ENCODE measurements at places on chromosomes 16 and 17.

- peak; percentile 79 for DNase-seq
Observed at GRCh38 chr17:39114723-39115122, 36.7 kb downstream of the PLXDC1 start.

GRCh38 chr17:15660077-15660476 lies 24.0 kb downstream of the TRIM16 start:
- no peak for DNase-seq

- peak; percentile 81 for DNase-seq
Observed at GRCh38 chr17:39404542-39405378, 3.3 kb upstream of the FBXL20 start.

DNA sequence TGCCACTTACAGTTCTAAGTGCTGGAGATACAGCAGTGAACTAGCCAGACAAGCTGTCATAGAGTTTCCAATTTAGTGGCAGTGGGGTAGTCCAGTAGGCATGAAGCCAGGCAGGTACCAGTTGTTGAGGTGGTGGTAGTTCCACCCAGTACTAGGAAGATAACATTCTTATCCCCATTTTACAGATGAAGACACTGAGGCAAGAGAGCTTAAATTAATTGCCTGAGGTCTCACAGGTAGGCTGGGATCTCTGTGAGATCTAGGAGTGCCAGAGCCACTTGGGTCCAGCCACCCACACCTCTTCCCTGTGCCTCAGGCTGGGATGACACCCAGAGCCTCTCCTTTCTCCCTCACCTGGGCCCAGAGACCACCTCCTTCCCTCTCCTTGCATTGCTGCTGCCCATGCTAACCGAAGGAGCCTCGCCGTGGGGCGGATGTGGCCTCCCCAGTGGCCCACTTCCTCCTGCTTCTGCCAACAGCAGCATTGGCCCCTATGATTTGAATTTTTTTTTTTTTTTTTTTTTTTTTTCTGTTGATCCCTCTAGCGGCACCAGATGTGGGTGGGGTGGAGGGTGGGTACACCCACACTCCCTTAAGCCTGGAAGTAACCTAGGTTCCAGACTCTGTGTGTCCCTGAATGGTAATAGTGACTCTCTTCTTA lies 114.0 kb downstream of the PRKCB start:
- no peak for DNase-seq

GRCh38 chr17:66549731-66550207 lies 247.4 kb downstream of the PRKCA start:
- DNase-seq: peak; percentile 66

- DNase-seq: no peak
Observed at GRCh38 chr17:50918071-50918932, 52.1 kb upstream of the TOB1 start.

- peak; percentile 23 for DNase-seq
Observed at GRCh38 chr17:66834919-66835454, at the start of gene CACNG5. Gene CACNG5, plus strand, starts transcription at chr17:66835117. Its CDS starts 42,216 bp downstream, at chr17:66877333.

- DNase-seq: no peak
Observed at GRCh38 chr16:30900588-30900987, 4.2 kb downstream of the CTF1 start.

- no peak for DNase-seq
Observed at GRCh38 chr17:10001306-10001873, 96.3 kb upstream of the RCVRN start.

DNA sequence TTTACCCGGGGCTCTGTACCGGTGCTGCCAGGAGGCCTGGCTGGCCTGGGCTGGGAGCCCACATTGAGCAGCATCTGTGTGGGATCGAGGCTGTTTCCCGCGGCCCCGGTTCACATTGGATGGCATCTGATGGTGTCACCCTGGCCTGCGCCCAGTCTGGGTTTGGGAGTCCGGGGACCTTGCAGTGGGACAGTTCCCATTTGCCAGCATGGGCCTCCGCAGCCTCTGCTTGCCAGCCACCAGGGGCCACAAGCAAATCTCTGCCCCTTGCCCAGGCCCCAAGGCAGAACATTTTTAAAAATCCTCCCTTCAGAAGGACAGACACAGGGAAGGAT lies 64.5 kb downstream of the BANP start:
- DNase-seq: no peak

DNA sequence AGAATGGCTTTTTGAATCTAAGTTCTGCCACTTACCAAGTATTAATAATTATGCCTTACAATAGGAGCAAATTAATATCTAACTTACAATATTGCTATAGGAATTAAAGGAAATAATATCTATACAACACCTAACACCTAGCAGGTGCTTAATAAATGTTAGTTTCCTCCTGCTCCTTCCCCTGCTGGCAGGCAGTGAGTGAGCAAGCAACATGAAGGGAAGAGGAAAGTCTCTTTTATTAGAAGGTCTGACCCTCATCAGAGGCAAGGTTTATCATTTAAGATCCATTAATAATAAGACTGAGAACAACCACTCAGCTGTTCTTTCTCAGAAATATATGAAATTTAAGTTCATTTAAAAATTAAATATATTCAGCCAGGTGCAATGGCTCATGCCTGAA lies 6.7 kb upstream of the DYNC1LI2 start:
- DNase-seq: no peak

Data from AG20443 (cell line).